ENCODE measurements at places on chromosomes 3 and 15. TPM values are rescaled to one million over a fixed set of nuclear protein-coding genes. Genes with fewer than 3 reads are reported as not detected.

Gene CACNA2D2
- total RNA-seq, result 119 TPM

- peak; percentile 52 for DNase-seq
These were observed 172.6 kb downstream of the RBMS3 start for GRCh38 chr3:29453284-29454001.

DNA sequence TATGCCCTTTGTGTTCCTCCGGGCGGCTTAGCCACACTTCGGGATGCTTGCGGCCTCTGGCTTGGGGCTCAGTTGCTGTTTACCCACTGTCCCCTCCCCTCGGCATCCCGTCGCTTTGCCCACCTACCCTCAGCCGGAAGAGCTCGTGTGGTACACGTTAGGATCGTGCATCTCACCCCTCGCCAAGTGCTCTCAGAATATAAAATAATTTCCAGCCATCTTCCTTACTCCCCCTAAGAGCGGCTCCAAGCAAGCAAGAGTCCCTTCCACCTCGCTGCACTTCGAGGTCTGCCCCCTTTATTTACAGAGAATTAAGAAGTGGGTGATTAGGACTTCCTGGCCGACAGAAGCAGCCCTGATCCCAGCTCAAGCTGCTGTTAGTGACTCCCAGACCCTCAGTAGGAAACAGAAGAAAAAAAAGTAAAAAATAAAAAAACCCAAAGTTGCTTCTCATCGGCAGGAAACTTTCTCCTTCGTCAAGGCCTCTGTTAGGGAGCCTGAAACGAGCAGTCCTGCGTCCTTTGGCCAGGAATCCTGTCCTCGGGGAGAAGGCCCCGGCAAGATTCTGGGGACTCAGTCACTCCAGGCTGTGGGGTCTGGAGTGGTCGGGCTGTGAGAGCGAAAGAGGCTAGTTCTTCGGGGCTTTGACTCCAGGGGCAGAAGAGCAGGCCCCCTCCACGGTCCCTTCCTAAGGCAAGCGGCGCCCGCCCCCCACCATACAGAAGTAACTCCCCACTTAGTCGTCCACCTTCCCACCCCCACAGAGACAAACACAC lies 3.0 kb downstream of the MEIS2 start:
- no peak for DNase-seq

DNA sequence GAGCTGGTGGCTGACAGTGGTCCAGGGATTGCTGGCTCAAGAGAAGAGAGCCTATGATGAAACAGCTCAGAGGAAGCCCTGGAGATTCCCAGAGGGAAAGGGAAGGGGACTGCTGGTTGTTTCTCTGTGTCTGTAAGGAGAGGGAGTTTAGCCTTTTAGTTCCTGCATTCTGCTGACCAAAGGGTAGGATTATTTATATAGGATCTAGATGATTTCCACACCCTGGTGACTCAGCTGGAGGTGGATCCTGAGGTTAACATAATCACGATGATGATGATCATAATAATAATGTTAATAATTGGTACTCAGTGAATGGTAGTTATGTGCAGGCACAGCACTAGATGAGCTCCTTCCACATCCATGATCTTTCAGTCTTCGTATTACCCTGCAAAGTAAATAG lies 144.9 kb downstream of the EPHB1 start:
- DNase-seq, result no peak

DNA sequence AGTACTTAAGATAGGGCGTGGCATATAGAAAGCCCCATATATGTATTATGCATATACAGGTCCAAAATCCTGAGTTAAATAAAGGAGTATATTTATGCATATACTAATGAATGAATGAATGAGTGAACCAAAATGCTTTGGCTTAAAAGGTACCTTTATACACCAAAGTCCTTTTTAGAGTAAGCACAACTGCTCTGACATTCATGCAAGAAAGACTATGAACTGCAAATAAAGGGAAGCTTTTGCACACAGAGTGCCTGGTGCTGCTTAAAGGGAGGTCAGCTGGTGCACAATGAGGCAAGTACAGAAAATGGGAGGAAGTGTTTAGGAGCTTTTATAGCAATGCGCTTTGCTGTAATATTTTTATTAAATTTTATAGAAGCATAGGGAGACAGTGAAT lies 214.0 kb downstream of the KLF13 start:
- DNase-seq, result no peak

Gene STAB1
- total RNA-seq, result 152 TPM

Gene SLC2A2
- total RNA-seq, result not detected

Gene SEMA6D
- total RNA-seq, result 8.0 TPM

- DNase-seq, result no peak
These were observed 35.7 kb upstream of the POLG start for GRCh38 chr15:89370120-89370977.

- DNase-seq, result no peak
These were observed 109.5 kb upstream of the ABHD17C start for GRCh38 chr15:80585544-80586018.

DNA sequence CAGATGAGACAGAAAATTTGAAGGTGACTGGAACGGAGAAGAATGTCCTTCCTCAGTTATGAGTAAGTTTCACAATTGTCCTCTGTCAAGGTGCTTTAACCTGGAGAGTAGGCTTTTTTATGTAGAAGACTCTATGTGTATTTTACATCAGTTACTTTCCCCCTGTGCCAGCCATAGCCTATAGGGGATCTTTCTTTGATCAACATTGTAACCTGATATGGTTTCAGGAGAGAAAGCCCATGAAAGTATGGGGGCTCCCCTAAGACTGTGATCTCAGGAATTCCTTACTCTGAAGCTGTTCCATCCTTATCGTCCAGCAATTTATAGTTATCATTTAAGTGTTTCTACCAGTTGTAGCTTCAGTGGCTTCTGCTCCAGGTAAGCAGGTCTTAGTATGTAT lies 1076.3 kb upstream of the EPHA6 start:
- no peak for DNase-seq

DNA sequence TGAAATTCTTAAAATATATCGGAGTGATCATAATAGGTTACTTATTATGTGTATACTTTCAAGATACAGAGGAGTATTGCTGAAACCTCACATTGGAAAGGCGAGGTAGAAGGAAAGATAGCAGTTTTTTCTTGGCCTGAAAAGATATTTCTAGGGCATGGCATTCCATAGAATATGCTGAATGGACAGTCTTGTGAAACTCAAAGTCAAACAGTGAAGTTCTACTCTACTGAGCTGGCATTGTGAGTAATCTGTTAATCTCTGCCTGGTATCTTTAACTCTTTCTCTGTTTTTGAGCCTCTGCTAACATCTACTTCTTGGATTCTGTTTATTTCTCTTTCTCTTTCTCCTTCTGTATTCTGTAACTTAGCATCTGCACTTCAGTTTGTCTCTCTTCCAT lies 176.3 kb upstream of the ZBTB20 start:
- no peak for DNase-seq

DNA sequence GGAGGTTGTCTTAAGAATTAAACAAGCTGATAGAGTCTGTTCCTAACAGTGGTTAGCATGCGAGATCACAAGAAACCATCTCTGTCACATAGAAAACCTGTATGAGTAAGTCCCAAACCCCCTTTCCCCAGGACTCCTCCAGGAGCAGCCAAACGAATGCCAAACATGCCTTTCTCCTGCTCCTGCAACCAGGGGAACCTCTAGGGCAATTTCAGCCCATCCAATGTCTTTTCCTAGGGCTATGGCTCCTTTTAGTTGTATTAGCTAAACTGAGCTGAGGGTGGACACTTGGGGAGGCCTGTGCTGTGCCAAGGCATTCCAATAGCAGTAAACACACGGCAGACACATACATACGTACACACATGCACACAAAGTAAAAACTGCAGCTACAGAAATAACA lies 36.5 kb upstream of the TIMP4 start:
- no peak for DNase-seq

- DNase-seq, result no peak
These were observed 177.8 kb upstream of the CDIN1 start for GRCh38 chr15:36401586-36401966.

DNA sequence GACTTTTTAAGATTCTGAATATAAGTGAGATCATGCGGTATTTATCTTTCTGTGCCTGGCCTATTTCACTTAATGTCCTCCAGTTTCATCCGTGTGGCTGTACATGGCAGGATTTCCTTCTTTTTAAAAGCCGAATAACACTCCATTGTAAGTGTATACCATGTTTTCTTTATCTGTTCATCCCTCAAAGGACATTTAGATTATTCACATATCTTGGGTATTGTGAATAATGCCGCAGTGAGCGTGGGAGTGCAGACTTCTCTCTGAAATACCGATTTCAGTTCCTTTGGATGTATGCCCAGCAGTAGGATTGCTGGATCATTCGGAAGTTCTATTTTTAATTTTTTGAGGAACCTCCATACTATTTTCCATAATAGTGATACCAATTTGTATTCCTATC lies 136.1 kb downstream of the APBA2 start:
- DNase-seq, result no peak

Gene EXD1
- not detected for total RNA-seq

DNA sequence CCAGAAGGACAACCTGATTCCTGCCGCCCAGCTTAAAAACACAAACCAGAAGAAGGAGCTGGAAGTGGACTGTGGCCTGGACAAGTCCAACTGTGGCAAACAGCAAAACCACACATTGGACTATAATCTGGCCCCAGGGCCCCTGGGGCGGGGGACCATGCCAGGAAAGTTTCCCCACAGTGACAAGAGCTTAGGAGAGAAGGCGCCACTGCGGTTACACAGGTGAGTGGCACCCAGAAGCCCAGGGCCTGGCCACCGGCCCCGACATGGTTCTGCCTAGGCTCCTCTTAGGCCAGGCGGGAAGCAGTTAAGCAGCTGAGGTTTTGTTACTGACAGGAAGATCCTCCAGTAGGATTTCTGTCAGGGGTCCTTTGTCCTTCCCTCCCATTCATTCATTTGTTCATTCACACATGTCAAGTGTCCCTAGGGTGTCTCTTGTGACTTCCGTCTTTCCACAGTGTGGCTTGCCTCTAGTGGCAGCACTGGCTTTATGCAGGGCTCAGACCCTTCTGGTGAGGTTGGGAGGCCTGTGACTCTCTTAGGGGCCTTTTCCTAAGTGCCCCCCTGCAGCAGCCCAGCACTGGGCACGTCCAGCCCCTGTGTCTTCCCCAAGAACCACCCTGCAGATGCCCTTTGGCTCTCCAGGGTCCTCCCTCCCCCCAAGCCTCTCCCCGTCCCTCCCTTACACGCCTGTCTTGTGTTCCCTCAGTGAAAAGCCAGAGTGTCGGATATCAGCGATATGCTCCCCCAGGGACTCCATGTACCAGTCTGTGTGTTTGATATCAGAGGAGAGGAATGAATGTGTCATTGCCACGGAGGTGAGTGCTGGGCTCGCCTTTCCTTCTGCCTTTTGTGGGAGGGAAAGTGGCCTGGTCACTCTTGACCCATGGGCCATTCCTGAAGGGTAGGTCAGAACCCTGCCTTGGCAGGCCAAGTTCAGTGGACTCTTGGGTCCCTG lies 7.8 kb downstream of the DLL4 start:
- no peak for DNase-seq

Gene HACD2
- 47.2 TPM for total RNA-seq

Gene CHST2
- total RNA-seq, result 8.2 TPM

GRCh38 chr3:46946856-46947545 lies 29.5 kb downstream of the CCDC12 start:
- no peak for DNase-seq

Gene TMEM40
- not detected for total RNA-seq

DNA sequence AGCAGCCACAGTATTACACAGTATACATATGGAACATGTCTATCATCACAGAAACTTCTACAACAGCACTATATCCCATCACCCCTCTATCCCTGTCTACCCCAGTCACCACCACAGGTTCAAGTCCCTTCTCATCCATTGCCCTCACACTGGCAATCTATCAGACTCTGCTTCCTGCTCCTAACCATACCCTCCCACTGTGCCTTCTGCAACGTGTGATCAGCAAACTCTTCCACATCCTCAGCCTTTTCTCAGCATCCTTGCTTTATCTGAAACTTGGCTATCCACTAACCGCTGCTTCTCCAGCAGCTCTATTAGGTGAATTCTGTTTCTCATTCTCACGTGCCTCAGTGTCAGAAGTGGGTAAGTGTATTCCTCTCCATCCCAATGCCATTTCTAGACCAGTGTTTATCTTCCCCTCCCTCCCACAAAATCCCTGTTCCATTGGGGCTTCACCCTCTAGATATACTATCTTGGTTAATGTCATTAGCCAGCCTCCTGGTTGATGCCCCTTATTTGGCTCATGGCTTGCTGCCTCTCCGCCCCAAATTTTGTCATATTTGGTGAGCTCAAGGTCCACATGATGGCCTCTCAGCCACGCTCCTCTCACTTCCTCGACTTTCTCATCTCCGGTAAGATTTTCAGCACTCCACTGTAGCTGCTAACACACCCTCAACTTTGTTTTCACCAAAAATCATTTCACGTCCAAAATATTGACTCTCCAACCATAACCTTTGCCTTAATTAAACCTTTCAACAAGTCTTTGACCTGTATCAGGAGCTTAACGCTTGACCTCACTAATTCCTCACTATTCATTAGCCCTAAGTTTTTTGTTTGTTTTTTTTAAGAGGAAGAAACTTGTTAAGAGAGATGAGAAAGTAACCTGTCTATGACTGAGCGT lies 69.1 kb downstream of the RBPMS2 start:
- no peak for DNase-seq

Gene INSYN1
- 6.2 TPM for total RNA-seq

- DNase-seq, result no peak
These were observed 205.6 kb upstream of the DPH6 start for GRCh38 chr15:35751413-35752133.

Gene GADL1
- not detected for total RNA-seq

DNA sequence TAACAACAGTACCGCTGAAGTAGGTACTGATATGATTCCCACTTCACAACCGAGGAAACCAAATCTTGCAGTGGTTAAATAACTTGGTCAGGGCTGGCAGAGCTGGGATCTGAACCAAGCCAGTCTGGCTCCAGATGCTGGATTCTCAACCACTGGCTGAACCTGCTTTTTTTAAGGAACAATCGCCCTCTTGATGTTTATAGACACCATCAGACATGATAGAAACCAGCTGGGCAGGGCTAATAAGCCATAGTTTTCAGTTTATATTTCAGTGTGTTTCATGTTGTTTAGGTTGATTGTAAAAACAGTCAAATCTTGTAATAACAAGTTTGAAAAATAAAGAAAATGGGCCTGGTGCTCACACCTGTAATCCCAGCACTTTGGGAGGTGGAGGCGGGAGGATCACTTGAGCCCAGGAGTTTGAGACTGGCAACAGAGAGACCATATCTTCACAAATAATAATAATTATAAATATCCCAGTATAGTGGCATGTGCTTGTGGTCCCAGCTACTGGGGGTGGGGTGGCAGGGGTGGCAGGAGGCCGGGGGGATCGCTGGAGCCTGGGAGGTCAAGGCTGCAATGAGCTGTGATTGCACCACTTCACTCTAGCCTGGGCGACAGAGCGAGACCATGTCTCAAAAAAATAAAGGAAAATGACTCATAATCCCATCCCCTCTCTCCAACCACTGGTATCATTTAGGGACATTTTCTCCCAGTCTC lies 36.7 kb downstream of the XYLB start:
- peak; percentile 10 for DNase-seq

DNA sequence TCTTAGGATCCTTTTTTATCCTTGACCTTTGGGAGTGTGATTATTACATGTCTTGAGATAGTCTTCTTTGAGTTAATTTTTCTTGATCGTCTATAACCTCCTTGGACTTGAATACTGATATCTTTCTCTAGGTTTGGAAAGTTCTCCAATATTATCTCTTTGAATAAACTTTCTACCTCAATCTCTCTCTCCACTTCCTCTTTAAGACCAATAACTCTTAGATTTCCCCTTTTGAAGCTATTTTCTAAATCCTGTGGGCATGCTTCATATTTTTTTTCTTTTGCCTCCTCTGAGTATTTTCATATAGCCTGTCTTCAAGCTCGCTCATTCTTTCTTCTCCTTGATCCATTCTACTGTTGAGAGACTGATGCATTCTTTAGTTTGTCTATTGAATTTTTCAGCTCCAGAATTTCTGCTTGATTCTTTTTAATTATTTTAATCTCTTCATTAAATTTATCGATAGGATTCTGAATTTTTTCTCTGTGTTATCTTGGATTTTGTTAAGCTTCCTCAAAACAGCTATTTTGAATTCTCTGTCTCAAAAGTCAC lies 12.1 kb downstream of the USF3 start:
- no peak for DNase-seq
